ENCODE measurements at places on chromosomes 11 and 22. TPM values are rescaled to one million over a fixed set of nuclear protein-coding genes. Genes with fewer than 3 reads are reported as not detected.

DNA sequence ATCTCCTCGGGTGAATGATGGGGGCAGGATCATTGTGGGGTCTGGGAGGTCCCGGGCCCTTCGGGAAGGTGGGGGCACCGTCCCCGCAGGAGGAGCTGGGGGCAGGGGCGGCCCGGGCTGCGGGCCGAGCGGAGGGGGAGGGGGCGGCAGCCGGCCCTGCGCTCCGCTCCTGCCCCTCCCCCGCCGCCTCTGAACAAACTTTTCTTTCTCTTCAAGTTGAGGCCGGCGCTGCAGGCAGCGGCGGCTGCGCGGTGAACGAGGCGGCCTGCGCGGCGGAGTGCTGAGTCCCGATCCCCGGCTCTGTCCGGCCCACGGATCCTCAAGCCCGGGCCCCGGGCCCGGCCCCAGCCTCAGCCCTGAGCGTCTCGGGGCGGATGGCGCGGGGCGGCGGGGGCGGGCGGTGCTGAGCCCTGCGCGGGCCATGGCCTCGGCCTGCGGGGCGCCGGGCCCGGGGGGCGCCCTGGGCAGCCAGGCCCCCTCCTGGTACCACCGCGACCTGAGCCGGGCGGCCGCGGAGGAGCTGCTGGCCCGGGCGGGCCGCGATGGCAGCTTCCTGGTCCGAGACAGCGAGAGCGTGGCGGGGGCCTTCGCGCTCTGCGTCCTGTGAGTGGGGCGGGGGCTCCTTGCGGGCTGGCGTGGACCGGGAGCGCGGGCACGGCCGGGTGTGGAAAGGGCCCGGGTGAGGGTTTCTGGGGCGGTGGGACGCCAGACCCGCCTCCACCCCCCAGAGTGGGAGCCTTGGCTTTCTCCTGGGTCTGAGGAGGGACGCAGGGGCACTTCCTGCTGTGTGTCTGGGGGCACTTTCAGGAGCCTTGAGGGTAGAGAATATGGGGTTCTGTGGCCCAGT is at the start of gene INPPL1:
Gene INPPL1, plus strand, starts transcription at position 204 of the 847 bp plus-strand sequence. Its CDS starts 218 bp downstream, at position 422.
- peak within 1 kb of the TSS; percentile 89 for H3K27ac ChIP-seq
- H3K36me3 ChIP-seq: no peaks in the 10 kb centered on the region
- no peaks in the 10 kb centered on the region for H3K4me1 ChIP-seq
- H3K27me3 ChIP-seq: no peaks in the 10 kb centered on the region

DNA sequence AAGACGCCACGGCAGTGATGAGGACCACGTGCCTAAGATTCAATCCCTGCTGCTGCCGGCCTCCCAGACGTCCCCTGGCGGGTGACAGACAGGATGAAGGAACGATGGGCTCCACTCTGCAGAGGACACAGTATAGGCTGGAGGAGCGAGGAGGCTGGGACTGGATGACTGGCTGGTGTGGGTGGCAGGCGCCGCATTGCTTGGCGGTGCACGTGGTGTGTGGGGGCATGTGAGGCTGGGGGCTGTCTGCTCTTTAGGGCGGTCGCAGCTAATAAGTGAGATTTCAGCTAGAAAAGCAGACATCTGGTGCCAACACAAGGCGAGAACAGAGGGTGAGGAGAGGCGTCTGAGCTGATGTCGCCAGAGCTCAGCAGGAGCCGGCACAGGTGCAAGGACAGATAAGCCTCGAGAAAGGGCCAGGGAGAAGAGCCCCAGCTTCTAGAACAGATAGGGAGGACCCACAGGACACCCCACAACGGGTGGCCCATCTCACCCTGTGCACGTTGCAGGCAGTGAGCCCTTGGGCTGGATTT is 33.2 kb downstream of the TSPAN4 start:
- no peak overlapping the region for H3K27ac ChIP-seq
- no peaks in the 10 kb centered on the region for H3K36me3 ChIP-seq
- no peak overlapping the region for H3K4me3 ChIP-seq
- H3K4me1 ChIP-seq: peaks cover 4% of the 10 kb centered on the region
- no peaks in the 10 kb centered on the region for H3K27me3 ChIP-seq

DNA sequence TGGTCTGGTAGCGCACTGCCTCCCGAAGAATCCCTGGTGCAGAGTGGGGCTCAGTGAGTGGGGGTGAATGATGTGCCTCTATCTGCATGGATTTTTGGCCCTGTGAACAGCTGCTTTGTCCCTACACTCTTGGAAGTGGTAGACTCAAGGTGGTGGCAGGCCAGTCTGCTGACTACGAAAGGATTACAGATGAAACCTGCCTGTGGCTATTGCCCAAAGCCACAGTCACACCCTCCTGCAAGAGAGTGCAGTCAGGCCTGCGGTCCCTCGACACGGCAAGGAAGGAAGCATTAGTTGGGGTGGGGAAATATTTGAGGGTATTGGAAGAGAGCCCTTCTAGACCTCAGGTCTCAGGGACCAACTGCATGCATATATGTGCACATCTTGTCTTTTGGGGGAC is 63.7 kb downstream of the DSCAML1 start:
- H3K36me3 ChIP-seq: no peaks in the 10 kb centered on the region
- H3K4me3 ChIP-seq: no peak overlapping the region
- H3K4me1 ChIP-seq: no peaks in the 10 kb centered on the region
- H3K27ac ChIP-seq: no peak overlapping the region
- no peaks in the 10 kb centered on the region for H3K27me3 ChIP-seq
- DNase-seq: no peak

DNA sequence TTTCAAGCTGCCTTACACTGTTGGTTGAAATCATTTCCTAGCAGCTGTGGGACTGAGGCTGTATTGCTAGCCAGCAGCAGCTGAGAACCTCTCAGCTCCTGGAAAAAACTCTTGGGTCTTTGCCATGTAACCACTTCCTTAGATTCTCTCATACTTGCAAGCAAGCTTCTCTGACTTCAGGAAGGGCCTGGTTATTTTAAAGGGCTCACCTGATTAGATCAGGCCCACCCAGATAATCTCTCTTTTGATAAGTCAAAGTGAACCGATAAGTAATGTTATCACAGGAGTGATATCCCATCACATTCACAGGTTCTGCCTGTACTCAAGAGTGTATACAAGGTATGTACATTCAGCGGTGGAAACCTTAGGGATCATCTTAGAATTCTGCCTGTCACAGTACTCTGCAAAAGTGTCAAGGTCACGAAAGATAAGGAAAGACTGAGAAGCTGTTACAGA is 7.4 kb upstream of the CLPB start:
- no peaks in the 10 kb centered on the region for H3K36me3 ChIP-seq
- no peaks in the 10 kb centered on the region for H3K4me1 ChIP-seq
- H3K27me3 ChIP-seq: no peaks in the 10 kb centered on the region
- no peak for DNase-seq

DNA sequence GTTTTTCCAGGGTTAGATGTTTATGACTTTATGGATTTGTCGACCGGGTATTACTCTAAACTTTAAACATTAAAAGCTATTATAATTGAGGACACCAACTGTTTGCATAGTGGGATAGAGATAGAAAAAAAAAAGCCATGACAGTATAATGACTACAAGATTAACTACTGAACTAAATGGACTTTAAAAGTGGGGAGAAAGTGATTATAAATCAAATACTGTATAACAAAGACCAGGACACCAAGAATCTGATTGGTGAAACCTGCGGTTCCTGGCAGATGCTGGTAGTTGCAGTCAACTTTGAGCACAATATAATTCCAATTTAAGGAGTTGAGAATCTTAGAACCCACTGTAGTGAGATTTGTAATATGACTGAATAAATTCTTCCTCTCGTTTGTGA is 2.5 kb downstream of the CRKL start:
- H3K4me1 ChIP-seq: peaks cover 4% of the 10 kb centered on the region
- no peaks in the 10 kb centered on the region for H3K36me3 ChIP-seq
- DNase-seq: no peak
- no peaks in the 10 kb centered on the region for H3K27me3 ChIP-seq
- H3K27ac ChIP-seq: no peak overlapping the region
- peak overlapping the region; percentile 100 for H3K4me3 ChIP-seq

The CECR2 gene
- 4.4 TPM for total RNA-seq

GRCh38 chr11:86703987-86704386 is 31.6 kb upstream of the ME3 start:
- no peak overlapping the region for H3K4me3 ChIP-seq
- DNase-seq: no peak
- no peaks in the 10 kb centered on the region for H3K36me3 ChIP-seq
- H3K27me3 ChIP-seq: no peaks in the 10 kb centered on the region
- H3K4me1 ChIP-seq: no peaks in the 10 kb centered on the region
- no peak overlapping the region for H3K27ac ChIP-seq

The GRM5 gene
- total RNA-seq: not detected

DNA sequence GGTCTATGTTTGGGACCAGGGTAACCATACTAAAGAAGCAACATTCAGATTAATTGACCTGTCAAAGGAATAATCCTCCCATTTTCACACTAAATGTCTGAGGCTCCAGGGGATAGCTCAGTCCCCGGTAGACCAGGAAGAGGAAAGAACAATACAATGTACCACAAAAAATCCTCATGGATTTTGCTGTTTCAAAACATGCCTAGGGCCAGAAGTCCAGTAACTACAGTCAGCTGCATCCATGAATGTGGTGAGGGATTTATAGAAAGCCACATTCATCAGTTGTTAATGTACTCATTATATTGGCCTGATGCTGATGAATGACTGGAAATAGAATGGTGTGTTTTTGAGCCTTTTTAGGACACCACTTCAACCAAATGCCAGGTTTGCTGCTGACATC is 6.9 kb upstream of the ETS1 start:
- no peak for DNase-seq
- H3K27ac ChIP-seq: no peak overlapping the region
- H3K4me3 ChIP-seq: no peak overlapping the region
- H3K4me1 ChIP-seq: no peaks in the 10 kb centered on the region
- no peaks in the 10 kb centered on the region for H3K27me3 ChIP-seq

DNA sequence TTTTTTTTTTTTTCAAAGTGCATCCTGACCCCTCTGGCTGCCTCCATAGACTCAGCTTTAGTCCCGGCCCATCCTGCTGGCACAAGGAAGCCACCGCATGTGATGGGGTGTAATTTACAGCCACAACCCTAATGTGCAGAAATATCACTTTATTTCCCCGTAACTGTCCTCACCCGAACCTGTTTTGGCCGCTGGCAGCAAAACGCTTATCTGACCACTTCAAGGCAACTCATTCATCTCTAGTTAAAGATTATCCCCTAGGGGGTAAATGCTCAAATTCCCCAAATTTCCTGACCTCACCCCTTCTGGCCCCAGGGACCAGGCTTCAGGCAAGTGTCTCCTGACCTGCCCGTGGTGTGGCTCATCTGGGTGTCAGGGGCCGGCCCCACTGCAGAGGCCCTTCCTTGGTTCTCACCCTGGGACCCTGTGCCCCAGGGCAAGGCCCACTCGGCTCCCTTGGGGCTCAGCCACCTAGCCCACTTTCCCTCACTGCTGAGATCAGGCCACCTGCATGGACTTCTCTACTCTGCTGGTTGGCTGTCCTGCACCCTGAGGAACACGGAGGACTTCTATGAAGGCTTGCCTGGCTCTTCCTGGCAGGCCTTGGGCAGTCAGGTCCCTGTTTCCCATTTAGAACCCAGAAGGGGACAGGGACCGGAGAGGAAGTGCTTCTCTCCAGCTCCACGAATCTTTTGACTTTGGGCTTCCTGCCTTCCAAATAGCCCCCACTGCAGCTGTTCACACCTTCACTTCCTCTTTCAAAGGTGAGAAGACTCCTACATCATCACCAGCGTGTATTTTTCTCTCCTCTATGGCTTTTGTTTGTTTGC is 53.3 kb downstream of the WNT11 start:
- peaks cover 5% of the 10 kb centered on the region for H3K4me1 ChIP-seq
- H3K27me3 ChIP-seq: no peaks in the 10 kb centered on the region
- DNase-seq: peak; percentile 34

The BRSK2 gene
- 44.2 TPM for total RNA-seq

DNA sequence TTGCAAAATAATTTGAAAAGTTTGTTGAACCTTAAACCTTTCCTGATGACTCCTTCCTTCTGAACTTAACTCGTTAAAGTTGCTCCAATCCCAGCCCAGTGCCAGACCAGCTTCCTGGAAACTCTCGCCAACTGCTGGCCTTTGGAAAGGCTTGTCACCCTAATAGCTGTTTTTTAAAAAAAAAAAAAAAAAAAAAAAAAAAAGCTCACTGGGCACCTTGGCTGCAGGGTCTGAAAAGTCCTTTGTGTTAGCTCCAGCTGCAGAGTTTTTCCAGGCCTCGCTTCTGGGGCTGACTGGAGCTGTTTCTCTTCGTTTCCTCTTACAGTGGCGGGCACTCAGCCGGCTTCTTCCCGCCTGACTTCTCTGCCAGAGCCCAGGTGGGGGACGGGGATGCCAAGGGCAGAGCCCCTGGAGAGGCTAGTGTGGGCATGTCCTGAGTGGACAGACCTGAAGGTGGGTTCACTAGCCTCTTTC is 25.1 kb downstream of the KCNQ1OT1 start:
- H3K27ac ChIP-seq: peak overlapping the region; percentile 67
- H3K27me3 ChIP-seq: no peaks in the 10 kb centered on the region
- peak; percentile 39 for DNase-seq
- no peak overlapping the region for H3K4me3 ChIP-seq

- H3K4me3 ChIP-seq: no peak overlapping the region
- no peak overlapping the region for H3K27ac ChIP-seq
- peak; percentile 30 for DNase-seq
- no peaks in the 10 kb centered on the region for H3K27me3 ChIP-seq
- H3K36me3 ChIP-seq: no peaks in the 10 kb centered on the region
- H3K4me1 ChIP-seq: no peaks in the 10 kb centered on the region
These were observed 47.7 kb upstream of the LINC01488 start for GRCh38 chr11:69433741-69434140.

DNA sequence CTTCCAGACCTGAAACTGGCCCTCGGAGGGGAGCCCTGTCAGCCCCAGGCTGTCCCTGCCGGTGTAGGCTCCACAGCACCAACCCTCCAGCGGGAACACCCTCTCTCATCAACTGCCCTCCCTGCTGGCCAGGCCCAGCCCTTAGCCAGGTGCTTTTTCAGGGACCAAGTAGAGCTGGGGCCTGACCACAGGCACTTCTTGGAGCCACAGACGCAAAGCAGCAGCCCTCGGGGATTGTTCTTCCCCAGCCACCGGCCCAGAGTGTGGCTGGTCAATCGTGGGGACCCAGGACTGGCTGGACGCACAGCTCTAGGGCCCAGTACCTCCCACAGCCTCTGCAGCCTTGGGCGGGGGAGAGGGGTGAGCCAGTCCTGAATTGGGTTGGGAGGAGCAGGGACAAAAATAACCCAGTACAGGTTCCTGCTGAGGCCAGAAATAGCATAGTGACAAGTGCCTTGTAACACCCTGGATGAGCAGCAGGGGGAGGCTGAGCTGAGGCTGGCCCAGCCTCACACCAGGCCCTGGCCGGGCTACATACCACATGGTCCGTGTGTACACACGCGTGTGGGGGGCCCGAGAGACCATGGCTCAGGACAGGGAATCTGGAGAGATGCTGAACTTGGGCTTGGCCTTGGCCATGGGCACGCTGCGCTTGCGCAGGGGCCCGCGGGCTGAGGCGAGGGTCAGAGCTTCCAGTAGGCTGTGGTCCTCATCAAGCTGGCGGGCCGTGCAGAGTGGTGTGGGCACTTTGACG is 2.0 kb downstream of the KCNJ11 start:
- H3K4me1 ChIP-seq: peaks cover 4% of the 10 kb centered on the region
- H3K27ac ChIP-seq: peak overlapping the region; percentile 33
- H3K36me3 ChIP-seq: no peaks in the 10 kb centered on the region
- H3K4me3 ChIP-seq: no peak overlapping the region
- H3K27me3 ChIP-seq: no peaks in the 10 kb centered on the region

- no peak for DNase-seq
- no peak overlapping the region for H3K4me3 ChIP-seq
- no peaks in the 10 kb centered on the region for H3K27me3 ChIP-seq
- H3K36me3 ChIP-seq: no peaks in the 10 kb centered on the region
- H3K4me1 ChIP-seq: no peaks in the 10 kb centered on the region
These were observed 8.0 kb upstream of the B3GNT6 start for GRCh38 chr11:77026221-77026620.
